ENCODE measurements at places on chromosomes 11 and 22.
A peak's percentile ranks its signal among the peaks of the same experiment; 100 is the strongest.

DNA sequence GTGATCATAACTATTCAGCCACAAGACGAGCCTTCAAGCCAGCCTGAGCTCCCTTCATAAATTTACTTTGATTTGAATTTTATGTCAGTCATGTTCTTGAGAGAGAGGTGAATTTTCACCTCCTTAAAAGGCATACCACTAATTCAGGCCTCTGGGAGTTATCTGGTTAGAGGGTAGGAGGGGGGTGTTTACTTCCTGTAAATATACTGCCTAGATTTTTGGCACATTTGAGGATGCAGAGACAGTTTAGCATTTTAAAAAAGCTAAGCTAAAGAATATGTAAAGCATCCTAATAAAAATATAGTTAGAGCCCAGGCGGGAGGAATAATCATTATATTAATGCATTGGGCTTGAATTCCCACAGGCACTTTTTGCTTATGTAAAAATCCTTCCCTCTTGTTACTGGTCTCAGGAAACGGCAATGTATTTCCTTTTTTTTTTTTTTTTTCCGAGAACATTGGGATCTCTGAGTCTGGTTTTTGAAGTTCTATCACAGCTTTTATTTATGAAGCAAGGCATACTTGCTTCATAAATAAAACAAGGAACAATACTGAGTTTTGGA is 116.5 kb downstream of the CSNK2A3 start:
- no peak for DNase-seq

GRCh38 chr11:101369835-101370234 is 214.0 kb downstream of the TRPC6 start:
- DNase-seq = no peak

GRCh38 chr22:41966607-41967240 is 2.5 kb upstream of the SEPTIN3 start:
- no peak for DNase-seq

- DNase-seq = no peak
These were observed 1126.3 kb upstream of the RAG2 start for GRCh38 chr11:37724315-37724714.

GRCh38 chr11:32597921-32598320 is 14.3 kb downstream of the EIF3M start:
- DNase-seq = no peak

DNA sequence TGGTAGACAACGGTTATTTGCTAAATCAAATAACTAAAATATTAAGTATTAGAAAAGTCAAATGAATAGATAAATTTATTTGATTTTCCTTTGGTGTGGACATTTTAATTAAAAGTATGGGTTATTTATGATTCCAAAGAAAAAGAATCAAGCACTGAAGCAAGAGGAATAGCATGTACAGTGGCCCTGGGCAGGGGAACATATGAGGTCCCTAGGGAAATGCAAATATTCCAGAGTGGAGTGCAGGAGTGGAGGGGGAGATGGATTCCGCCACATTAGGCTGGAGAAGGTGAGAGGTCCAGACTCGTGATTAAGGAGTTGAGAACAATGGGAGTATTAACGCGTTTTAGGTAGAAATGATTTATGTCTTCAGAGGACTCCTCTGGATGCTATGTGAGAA is 30.0 kb downstream of the RASSF10 start:
- DNase-seq = no peak

- no peak for DNase-seq
These were observed 323.6 kb downstream of the AASDHPPT start for GRCh38 chr11:106400949-106401570.

DNA sequence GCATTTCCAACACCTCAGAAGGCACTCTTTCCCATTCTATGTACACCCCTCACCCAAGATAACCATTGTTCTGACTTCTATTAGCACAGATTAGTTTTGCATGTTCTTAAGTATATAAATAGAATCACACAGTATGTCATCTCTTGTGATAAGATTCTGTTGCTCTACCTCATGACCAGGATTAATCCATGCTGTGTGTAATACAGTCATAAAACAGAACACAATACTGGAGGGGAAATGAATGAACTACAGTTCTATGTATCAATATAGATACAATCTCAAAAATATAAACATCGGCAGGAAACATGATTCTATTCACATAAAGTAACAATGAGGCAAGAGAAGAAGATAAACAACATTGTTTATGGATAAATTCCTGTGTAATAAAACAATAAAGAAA is 151.5 kb downstream of the ATG16L2 start:
- DNase-seq = no peak

DNA sequence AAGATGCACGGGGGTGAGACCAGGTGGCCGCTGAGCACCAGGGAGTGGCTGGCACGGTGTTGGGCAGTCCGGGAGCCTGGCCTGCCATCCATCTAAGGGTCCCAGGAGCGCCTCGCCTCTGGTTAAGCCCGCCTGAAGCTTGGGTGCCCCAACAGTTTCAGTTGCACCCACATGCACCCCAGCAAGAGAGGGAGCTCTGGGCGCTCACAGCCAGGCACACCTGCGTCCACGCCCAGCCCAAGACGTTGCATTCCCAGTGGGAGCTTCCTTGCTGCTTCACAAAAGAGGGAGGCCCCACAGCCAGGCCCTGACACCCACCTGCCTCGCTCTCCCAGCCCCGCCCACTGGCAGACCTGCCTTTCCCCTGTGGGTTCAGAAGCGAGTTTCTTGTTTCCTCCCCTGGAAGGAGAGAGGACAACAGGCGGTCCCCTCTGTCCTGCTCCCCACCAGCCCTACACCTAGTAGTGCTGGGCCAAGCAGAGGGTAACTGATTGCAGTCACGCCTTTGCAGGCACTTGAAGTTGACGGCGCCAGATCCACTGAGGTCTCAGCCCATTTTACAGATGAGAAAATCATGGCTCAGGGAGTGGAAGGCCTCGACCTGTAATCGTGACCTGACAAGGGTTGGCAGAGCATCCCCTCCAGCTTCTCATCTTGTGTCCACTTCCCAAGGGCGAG is 35.4 kb downstream of the OSBPL5 start:
- no peak for DNase-seq

- no peak for DNase-seq
These were observed 21.9 kb downstream of the CSNK1E start for GRCh38 chr22:38295339-38295738.

GRCh38 chr22:44449061-44449682 is 48.9 kb downstream of the RTL6 start:
- no peak for DNase-seq

GRCh38 chr22:39490135-39490798 is 11.8 kb upstream of the MIEF1 start:
- DNase-seq = peak; percentile 58

DNA sequence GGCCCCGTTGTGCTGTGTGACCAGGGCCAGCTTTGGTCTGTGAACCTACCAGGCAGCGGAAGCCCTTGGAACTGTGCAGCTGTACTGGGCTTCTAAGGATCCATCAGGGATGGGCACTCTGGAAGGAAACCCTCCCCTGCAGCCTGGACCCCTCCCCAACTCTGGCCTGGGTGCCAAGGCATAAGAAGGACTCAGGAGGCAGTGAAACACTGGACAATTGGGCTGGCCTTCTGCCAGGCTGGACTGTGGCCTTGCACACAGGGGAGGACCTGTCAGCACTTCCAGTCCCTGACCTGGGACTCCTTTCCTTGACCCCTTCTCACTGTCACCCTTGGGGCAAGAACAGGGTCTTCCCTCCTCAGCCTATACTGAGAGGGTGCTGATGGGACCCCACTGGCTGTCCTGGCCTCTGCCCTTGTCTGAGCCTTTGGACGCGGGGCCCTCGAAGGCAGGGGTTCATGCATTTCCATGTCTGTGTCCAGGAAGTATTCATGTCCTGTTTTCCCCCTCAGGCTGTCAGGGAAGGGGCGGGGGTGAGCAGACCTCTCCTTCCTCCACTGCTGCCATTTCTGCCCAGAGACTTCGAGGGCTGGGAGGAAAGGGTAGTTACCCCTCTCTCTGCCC is 39.6 kb downstream of the PDE2A start:
- no peak for DNase-seq

DNA sequence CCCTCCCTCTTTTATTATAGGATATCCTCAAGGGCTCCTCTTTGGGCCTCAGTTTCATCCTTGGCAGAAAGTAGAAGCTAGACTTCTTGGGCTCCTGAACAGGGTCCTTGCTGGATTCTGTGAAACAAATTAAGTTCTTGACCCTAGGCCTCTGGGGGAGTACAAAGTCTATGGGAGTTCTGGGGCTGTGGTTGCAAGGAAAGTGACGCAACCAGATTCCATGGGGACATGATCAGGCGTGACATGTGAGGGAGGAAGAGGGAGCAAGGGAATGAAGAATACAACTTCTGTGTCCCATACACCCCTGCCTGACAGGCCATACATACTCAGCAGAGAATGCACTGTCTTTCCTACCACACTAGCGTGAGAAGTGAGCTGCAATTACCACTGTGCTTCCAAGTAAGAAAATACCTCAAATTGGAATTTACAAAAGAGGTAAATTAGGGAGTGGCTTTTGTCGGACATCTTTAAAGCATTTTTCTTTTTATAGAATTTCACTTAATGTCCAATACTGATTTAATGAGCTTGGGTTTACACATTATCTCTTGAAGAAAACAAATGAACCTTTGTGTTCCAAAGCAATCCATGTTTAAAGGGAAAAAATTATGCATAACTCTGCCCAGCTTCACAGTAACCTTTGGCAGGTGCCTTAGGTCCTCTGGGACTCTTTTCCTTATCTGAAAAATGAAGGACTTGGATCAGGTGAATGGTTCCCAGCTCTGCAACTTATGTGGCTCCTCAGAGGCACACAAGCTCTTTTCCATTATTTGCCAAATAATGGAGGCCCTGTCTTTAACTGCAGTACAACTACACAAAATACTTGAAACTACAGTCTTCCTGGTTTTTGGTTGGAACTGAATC is 38.9 kb downstream of the LIMK2 start:
- no peak for DNase-seq

GRCh38 chr11:11532574-11532973 is 89.2 kb downstream of the GALNT18 start:
- no peak for DNase-seq

DNA sequence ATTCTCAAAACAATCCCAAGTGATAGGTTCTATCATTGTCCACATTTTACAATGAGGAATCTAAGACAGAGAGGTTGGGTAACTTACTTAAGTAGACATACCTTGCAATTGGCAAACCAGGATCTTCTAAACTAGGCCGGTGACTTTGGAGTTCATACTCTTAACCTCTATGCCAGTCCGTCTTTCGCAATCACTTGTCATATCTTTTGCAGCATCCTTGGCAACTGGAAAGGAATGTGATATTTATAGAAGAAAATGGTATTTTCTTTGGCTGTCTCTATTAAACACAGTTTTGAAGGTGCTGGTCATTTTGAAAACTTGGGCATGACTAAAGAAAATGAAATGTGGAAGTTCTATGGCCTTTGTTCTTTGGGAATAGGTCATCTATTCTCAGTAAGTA is 556.5 kb downstream of the NELL1 start:
- no peak for DNase-seq

- no peak for DNase-seq
These were observed 75.4 kb downstream of the ME3 start for GRCh38 chr11:86596861-86597586.

GRCh38 chr11:43399983-43400630 is 41.4 kb downstream of the TTC17 start:
- no peak for DNase-seq

GRCh38 chr22:36417281-36417686 is 29.5 kb upstream of the MYH9 start:
- DNase-seq = no peak

- DNase-seq = no peak
These were observed 6.5 kb upstream of the BATF2 start for GRCh38 chr11:65003282-65003681.

DNA sequence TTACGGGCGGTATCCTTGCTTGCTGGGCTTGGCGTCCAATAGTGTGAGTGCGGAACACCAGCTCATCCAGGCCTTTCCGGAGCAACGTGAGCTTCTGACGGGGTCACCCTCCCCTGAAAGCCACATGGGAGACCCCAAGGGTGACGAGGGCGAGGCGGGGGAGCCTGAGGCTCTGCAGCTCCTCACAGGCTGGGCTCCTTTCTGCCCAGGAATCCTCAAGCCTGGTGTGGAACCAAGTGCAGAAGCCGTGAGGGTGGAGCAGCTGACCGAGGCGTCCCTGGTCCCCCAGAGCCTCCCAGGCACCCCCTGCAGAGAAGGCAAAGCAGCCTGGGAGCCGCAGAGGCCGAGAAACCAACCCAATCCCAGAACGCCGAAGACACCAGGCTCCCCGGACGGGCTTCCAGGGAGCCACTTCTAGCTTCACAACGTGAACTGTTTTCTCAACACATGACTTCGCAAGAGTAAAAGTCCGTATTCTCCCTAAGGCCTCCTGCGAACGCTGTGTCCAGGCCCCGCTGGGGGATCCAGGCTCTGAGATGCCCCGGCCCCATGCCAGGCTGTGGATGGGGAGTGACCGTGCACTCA is 530.3 kb downstream of the BRD1 start:
- DNase-seq = no peak

GRCh38 chr22:50625568-50626313 is 2.2 kb downstream of the ARSA start:
- DNase-seq = no peak

GRCh38 chr11:122128146-122128545 is 12.1 kb upstream of the BLID start:
- no peak for DNase-seq

GRCh38 chr11:16843294-16843693 is 104.8 kb downstream of the C11orf58 start:
- no peak for DNase-seq

DNA sequence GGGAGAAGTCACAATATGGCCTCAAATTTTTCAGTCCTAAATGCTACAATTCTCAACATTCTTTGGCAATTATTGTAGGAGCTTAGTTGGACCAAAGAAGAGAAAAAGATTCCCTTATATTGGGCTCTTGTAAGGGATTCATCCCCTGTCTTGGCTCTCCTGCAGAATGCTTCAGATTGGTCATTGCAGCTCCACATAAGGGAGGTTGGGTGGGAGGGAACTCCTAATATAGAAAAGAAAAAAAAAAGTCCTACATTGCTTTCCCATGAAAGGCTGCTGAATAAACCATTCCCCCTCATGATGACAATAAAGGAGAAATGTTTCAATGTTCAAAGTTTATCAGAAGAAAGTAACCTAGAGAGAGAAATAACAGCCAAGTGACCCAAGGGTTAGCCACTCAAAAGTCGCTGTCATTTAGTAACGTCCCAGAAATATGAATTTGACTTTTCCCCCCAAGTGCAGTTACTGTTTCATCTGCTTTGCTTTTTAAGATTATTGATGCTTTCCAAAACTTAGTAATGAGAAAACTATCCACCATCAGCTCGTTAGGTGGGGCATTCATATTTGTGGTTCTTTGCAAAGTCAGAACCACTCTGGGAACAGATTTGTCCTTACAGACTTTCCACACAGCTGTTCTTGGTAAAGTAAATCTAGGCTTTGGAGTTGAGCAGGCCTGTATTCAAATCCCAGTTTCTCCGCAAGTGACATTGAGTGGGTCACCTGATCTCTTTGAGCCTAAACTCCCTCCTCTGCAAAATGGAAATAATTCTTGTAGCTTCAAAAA is 5.0 kb upstream of the SLC1A2 start:
- no peak for DNase-seq

GRCh38 chr11:587978-588380 is 11.7 kb downstream of the PHRF1 start:
- peak; percentile 66 for DNase-seq

DNA sequence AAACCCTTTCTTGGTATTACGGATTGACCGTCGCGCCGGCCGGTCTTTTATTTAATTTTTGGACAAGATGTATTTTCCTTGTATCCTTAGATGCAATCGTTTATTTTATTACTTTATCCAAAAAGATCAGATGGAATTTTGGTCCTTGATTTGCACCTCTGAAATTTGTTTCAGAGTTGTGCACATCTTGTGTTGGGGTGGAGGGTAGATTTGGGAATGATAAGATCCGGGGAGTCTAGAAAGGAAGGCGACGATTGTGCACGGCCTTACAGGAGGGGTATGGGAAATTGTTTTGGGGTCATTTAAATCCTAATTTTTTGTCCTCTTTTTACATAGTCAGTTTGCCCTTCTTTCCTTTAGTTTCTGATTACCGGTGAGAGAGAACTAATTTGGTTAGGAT is 1.4 kb downstream of the KDM2A start:
- no peak for DNase-seq

Measured in activated naive CD4-positive, alpha-beta T cell (primary cell).